CMK (cell line): ENCODE measurements at places on chromosomes 16 and 17.

DNA sequence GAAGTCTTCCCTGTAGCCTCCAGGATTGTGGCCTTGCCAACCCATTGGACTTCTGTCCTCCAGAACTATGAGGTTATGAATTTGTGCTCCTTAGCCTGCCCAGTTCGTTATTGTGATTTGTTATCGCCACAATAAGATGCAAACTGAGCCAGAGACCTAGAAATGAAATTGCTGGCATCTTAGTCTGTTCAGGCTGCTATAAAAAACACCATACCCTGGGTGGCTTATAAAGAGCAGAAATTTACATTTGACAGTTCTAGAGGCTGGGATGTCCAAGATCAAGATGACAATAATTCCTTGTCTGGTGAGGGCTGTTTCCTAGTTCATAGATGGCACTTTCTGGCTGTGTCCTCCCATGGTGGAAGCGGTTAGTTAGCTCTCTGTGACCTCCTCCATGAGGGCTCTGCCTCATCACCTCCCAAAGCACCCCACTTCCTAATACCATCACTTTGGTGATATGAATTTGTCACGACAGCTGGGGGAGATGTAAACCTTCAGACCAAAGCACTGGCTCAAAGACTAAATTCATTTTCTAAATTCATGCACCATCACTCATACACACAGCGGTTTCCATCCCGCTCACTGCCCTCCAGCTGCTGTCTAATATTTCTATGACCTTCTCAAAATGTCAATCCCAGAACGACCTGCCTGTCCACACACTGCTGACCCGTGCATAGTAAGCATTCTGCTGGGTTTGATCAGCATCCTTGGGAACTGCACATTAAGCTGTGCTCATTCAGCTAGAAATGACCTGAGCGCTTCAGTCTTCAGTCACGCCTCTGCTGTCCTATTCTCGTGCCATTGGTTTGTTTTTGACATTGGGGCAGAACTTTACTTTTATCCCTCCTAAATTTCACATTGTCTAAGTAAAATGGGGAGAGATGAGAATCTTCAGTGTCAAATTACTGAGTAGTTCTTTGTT is 36.6 kb downstream of the GINS3 start:
- no peak for DNase-seq

- DNase-seq: no peak
Observed at GRCh38 chr17:13592427-13592826, 9.3 kb downstream of the HS3ST3A1 start.

DNA sequence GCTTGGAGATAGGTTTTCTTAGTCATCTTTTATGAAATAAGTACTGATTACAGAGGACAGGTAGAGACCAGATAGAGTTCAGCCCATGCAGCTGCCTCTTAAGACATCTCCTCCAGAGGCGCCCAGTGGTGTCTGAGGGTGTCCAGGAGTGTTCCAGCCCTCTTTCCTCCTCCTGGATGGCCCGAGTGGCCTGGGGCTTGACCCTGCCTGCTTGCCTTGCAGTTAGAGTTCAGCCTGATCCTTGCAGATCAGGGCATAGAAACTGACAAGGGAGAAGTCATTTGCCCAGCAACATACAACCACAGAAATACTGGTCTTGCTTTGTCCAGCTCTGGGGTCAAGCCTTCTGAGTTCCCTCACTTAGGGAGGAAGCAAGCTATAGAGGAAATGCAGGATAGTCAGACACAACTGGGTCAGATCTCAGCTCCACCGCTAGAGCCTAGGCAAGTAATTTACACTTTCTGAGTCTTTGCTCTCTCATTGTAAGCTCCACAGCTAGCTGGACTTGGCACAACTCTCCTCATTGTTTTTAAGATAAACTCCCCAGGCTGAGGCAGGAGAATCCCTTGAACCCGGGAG is 3.6 kb upstream of the CCL1 start:
- DNase-seq: no peak

- DNase-seq: no peak
Observed at GRCh38 chr16:50474138-50474537, 74.1 kb upstream of the NKD1 start.

DNA sequence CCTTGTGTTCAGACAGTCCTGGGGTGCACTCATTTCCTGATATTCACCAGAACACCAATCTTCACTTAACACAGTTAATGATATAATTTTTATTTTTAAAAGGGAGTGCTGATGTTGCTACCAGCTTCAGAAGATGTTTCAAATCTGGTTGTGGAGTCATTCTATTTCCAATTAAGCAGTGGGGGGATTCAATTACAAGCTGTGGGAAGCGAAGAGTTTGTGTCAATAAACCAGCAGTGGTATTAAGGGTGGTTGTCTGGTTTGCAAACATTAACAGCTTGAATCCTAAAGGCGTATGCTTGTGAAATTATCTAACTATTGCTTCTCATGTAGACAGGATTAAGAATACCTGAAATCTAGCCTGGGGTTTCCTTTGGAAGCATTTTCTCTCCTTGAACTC is 1637.5 kb upstream of the GOT2 start:
- no peak for DNase-seq

DNA sequence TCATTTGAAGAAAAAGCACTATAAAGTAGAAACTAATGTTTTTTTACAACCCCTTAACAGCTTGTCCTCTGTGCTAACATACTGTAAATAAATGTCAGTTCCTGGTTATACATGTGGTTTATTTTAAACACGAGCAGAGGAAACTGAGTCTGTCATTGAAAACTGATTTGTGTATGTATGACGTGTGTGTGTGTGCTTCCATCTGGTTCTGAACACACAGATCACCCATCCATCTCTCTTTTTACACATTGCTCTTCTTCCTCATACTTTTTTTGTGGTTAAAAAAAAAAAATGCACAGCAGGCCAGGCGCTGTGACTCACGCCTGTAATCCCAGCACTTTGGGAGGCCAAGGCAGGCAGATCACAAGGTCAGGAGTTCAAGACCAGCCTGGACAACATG is 49.5 kb downstream of the ZNF423 start:
- no peak for DNase-seq

DNA sequence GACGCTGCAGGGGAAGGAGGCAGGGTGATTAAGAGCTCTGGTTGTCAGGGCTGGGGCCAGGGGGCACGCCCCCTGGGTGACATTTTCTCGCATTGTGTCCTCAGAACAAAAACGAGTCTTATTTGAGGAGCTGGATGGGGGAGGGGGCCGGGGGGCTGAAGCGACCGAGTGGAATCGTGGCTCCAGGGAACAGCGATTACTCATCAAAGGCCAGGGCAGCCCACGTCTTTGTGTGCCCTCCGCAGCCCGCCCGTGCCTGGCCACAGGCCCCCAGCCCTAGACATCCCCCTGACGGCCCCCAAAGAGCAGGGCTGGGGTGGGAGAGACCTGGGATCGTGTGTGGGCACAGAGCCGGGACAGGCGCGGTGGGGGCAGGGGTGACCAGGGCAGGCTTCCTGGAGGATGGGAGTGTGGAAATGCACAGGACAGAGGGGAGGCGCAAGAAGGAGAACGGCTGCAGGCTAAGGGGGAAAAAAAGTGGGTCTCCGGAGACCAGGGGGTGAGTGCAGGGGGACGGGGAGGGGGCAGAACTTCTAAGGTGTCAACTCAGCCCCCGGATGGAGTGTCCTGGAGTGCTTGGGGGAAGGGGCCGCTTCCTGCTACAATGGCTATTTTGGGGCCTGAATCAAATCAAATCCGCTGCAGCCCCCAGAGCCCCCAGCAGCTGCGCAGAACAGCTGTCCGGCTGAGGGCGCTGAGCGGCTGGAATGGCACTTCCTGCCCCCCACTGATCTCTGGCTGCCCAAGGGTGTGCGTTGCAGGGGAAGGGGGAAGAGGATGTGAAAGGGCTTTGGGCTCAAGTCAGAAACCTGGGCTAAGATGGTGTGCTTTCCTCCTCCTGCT is 24.0 kb upstream of the PHB1 start:
- no peak for DNase-seq

- DNase-seq: peak; percentile 53
Observed at GRCh38 chr16:87806641-87807546, 41.1 kb upstream of the KLHDC4 start.

GRCh38 chr16:86510465-86511261 is at the start of gene FOXF1:
Gene FOXF1, plus strand, starts transcription at chr16:86510527. Its CDS starts 43 bp downstream, at chr16:86510570.
- DNase-seq: no peak

- no peak for DNase-seq
Observed at GRCh38 chr17:21113716-21114115, 13.0 kb upstream of the DHRS7B start.

GRCh38 chr17:48100591-48101011 is 677 bp downstream of the CBX1 start:
- DNase-seq: no peak

DNA sequence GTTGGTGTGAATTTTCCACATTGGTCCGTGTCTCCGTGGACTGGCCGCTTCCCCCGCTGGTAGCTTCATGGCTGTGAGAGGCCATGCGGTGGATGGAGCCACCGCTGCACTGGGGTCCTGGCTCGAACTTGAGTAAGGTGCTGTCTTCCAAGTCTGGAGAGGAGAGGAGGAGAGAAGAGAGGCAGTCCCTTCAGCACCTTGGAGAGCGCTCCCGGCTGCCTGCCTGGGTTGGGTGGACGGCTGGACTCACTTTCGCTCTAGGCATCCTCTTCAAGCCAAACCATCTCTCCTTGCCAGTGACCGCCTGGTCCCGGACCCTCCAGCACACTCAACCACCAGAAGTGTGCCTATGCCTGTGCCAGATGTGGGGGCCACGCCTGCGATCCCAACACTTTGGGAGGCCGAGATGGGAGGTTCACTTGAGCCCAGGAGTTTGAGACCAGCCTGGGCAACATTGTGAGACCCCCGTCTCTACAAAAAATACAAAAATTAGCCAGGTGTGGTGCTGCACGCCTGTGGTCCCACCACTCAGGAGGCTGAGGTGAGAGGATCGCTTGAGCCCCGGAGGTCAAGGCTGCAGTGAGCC is 6.2 kb downstream of the JPH3 start:
- DNase-seq: peak; percentile 20

DNA sequence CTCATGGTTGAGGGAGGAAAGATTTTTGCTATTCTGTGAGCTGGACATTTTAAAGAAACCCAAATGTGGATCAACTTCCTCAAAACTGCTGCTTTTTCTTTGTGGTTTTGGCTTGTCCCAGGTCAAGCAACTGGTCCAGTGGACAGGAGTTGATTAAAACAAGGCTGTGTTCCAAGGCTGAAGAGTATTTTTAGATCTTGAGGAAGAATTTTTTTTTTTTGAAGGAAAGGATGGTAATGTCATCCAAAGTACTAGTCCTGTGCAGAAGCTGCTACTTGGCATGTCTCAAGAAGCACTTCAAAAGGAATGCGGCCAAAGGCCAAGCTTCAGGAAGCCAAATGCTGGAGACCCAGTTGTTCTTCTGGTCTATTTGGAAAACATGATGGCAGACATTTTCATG is 8.0 kb upstream of the MYH2 start:
- no peak for DNase-seq

- DNase-seq: no peak
Observed at GRCh38 chr17:4478318-4478830, 20.3 kb upstream of the SPNS2 start.

GRCh38 chr17:67718325-67718941 is 697 bp downstream of the NOL11 start:
- no peak for DNase-seq

GRCh38 chr17:5297245-5297644 is 15.2 kb downstream of the RABEP1 start:
- DNase-seq: no peak

GRCh38 chr17:50394711-50395110 is 2.6 kb downstream of the LRRC59 start:
- DNase-seq: no peak

DNA sequence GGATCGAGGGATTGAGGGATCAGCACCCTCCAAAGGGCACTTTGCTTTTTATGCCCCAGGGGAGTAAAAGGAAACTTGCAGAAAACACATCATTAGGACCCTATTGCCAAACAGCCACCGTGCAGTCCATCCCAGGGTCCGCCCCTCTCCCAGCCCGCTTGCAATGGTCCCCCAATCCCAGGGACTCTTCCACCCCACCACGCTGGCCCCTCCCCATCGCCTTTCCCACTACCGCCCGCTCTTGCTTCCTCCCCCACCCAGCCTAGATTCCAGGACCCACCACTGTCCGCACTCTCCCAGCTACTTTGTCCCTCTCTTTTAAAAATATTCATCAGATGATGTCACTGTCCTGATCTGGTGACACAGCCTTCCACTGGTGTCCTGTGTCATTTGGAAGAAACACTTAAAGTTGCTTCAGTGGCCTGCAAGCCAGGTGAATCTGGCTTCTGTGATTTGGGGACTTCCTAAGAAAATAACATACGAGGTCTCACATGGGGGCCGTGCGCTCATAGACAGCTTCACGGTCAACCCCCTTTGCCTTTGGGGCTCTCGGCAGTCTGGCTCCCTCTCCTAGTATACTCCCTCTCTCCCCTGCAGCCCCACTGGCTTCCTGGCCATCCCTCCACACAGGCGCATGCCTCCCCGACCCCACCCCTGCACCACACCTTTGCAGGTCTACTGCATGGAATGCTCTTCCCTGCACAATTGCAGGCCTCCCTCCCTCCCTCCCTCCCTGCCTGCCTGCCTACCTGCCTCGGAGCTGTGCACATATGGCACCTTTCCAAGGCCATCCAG is 127.9 kb downstream of the RBFOX3 start:
- DNase-seq: no peak

DNA sequence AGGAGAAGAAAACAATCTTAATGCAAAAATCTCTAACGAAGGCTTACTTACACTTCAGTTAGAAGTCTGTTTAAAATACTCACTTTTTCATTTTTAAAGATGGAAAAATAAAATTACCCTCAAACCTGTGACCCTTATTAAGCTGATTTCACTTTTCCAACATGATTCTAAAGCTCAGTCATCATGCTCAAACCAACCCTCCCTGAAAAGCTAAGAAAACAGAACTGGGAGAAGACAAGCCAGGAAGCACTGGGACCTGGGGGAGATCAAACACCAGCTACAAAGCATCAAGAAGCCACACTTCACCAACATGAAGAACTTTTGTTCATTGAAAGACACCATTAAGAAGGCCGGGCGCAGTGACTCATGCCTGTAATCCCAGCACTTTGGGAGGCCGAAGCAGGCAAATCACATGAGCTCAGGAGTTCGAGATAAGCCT is 88.8 kb downstream of the LITAF start:
- DNase-seq: no peak

DNA sequence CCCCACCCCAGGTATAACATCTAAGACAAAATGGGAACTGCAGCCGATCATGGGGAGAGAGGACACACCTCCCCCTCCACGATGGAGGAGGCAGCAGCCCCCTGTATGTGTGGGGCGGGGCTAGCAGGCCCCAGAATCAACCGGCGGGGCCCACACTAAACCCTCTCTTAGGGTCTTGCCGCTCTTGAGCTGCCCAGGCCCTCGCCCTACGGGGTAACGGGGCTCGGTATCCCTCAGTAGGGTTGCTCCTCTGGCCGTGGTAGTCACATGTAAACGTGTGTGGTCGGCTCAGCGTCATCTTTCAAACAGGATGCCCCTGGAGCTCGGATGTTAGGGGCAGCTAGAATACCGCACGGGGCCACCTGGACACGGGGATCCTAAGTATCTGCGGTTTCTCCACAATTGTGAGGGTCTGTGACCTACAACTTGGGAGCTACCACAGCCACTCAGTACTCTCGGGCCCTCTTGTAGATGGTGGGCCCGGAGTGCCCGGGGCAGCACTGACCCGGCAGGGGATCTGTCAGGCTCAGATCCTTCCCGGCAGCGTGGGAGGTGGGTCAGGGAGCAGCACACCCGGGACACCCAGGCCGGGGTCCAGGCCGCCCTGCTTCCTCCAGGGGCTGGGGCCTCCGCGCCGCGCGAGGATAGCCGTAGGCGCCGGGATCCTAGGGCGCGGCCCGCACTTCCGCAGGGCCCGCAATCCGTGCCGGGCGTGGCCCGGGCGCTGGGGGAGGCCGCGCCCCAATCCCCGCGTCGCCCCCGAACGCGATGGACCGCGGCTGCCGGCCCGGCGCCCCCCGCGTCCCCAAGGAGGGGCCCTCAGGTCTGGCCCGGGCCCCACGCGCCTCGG is 781 bp downstream of the ARHGDIA start:
- DNase-seq: no peak

GRCh38 chr17:29045734-29046472 is 3.0 kb downstream of the PIPOX start:
- no peak for DNase-seq
